ENCODE measurements at places on chromosomes 2 and 18. TPM values are rescaled to one million over a fixed set of nuclear protein-coding genes. Genes with fewer than 3 reads are reported as not detected.

- DNase-seq = no peak
Observed at GRCh38 chr2:176729706-176730569, 460.7 kb downstream of the MTX2 start.

The RHBDD1 gene
- total RNA-seq = 3.3 TPM

GRCh38 chr2:27587025-27587424 is 4.2 kb downstream of the ZNF512 start:
- DNase-seq = no peak

The RUFY4 gene
- total RNA-seq = not detected

The LHCGR gene
- not detected for total RNA-seq

DNA sequence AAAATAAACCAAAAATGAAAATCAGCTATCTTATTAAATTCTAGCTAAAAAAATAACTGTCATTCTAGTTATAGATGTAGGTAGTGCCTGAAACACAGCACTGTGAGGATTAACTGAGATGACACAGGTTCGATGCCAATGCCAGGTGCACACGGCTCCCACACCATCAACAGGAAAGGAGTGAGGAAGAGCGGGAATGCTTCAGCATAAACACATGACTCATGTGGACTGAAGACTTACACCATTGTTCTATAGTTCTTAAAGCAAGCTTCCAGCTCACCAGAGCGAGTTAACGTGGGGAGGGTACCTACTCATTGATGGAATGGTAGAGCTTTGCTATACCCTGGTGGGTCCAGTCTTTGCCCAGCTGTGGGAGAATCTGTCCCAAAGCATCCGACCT is 76.7 kb downstream of the EMILIN2 start:
- no peak for DNase-seq

GRCh38 chr2:229244975-229245374 is 26.1 kb downstream of the PID1 start:
- no peak for DNase-seq

GRCh38 chr18:42011053-42011452 is 56.0 kb downstream of the PIK3C3 start:
- DNase-seq = no peak

DNA sequence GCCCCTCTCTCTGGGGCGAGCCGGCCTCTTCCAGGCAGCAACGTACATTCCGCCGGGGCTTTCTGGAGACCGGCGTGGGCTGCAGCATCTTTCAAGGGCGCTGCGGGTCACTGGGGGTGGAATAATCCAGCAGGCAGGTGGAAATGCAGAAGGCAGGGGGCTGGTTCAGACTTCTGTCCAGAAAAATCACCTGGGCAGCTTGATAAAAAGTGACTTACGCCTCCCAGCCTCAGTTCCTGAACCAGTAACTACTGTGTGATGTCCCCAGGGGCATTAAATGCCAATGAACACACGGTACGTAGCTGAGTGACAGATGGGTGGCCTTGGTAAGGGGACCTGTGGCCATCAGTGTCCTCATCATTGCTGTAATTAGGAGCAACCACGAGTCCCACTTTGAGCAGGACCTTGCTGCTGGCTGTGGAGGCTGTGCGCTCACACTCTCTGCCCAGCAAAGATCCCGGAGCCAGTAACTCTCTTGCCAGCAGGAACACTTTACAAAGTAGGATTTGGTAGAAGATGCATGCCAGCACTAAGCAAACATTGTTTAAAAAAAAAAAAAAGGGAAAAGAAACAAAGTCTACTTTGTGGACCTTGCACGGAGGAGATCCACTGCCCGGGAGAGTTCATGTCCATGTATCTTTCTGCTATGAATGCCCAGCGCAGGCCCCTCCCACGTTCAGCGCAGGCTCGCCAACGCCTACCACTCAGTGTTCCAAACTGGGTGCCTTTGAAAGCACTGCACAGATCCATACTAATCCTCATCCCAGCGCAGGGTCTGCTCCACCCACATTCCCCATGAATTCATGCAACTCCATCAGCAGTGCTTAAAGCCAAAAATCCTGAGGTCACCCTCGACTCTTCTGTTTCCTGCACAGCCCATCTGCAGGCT is 177.3 kb downstream of the HDAC4 start:
- no peak for DNase-seq

Measured in H4 (cell line).